HCT116 (cell line): ENCODE measurements at places on chromosomes 5 and 9.

- no peak for DNase-seq
Measured at GRCh38 chr5:146533882-146534281, 17.9 kb upstream of the GPR151 start.

- DNase-seq, result no peak
Measured at GRCh38 chr5:136028782-136029742, at the start of gene TGFBI. Gene TGFBI, plus strand, starts transcription at chr5:136028988. Its CDS starts 68 bp downstream, at chr5:136029056.

DNA sequence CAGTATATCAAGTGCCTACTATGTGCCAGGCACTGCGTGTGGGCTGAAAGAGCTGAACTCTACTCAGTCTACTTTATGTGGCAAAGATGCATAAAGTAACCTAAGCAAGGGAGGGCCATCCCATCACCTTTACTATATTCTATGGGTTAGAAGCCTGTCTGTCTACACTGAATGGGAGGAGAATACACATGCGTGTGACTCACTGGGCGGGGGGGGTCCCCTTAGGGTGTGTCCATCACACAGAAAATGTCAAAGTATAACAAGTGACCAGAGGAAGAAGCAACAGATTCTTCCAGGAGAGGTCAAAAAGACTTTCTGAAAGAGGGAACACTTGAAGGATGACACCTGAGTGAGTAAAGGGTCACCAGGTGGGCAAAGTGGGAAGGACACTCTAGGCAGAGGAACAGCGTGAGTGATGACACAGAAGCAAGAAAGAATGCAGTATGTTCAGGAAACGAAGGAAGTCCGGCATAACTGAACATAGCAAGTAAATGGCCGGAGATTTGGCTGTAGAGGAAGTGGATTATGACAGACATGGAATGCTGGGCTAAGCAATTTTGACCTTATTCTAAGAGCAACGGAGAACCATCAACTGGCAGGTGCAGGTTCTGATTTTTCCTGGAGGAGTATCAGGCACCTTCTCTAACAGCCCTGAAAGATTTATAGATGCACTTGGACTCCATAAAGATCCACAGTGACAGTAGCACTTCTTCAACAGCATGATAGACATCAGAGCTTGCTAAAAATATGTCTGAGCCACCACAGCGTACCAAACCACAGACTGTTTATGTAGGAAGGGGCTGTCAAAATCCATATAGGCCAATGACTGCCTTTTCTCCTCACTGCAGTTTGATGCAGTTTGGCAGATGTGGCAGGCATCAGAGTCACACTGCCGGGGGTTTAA lies 8.0 kb upstream of the WHRN start:
- no peak for DNase-seq

GRCh38 chr5:151151263-151151660 lies 6.3 kb downstream of the ANXA6 start:
- DNase-seq, result no peak

- DNase-seq, result no peak
Measured at GRCh38 chr9:126682113-126682810, 68.5 kb downstream of the LMX1B start.

- no peak for DNase-seq
Measured at GRCh38 chr5:173881811-173882575, 6.2 kb upstream of the CPEB4 start.

DNA sequence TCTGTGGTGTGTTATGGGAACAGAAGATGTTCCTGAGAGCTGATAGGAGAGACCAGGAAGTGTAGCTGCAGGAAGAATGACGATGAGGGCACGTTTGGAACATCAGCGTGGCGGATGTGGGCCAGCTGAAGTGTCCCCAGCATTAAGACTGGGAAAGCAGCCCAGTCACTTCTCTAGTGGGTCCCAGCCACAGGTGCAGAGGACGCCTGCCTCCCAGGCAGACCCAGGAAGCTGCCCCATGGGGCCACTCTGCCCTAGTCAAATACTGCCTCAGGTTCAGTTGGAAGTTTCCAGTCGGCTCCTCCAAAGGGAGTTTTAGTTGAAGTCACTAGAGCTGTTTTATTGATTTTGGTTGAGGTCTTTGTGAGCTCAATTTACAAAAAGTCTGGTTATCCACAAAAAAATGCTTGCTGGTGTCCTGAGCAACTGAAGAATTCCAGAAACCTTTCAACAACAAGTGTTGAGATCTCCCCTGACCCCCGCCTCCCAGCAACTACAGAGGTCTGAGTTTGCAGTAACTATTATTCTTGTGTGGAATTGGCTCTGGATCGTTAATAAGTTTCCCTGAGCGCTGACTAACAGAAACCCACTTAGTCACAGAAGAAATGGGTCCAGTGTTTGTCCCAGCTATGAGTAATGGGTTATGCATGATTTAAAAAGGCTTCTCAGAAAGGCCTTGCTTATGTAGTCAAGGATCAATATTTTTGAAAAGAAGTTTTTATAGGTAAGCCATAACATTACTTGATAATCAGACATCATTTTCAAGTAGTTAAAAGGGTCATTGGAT lies 294.1 kb downstream of the FANCC start:
- peak; percentile 78 for DNase-seq

GRCh38 chr9:71582347-71582746 lies 186.0 kb downstream of the CEMIP2 start:
- DNase-seq, result no peak

DNA sequence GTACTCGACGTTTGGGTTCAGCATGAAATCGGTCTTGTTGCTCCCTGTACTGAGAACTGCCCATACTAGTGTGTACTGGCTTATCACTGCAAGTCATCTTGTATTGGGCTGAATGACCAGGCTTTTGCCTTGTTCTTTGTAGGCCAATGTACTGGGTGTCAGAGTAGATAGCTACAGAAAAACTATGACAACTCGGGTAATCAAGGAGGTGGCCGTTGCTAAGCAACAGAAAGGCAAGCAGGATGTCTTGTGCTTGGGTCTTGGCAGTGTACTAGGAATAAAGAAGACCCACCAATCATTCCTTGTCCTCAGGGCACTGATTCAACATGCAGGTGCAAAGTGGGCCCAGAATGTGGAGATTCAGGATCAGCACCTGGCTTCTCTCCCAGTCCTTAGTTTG lies 11.9 kb upstream of the SHISAL2B start:
- no peak for DNase-seq

- DNase-seq, result no peak
Measured at GRCh38 chr9:99852617-99853016, 30.9 kb downstream of the NR4A3 start.

DNA sequence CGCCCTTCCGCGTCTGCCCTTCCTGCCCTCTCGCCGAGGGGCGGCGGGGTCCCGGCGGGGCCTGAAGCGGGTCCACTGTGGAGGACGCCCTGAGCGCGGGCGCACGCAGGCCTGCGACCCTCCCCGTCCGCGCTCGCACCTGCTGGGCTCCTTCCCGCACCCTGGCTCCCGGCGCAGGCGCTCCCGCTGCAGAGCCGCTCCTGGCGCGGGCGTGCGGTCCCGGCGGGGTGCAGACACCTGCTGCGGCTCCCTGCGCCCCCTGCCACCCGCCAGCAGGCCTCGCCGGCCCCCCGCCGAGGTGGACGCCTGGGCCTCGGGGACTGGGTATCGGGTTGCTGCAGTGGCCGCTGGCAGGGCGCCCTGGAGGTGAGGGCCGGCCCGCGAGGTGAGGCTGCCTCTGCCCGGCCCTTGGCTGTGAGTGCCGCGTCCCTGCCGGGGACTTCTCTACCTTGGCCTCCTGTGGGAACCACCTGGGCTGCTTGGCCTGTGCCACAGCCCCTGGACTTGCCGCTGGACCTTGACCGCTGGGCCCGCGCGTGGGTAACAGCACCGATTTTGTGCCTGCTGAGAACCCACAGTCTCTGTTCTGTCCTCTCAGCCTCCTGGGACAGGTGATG lies 627 bp downstream of the ARRDC1 start:
- DNase-seq, result no peak

- no peak for DNase-seq
Measured at GRCh38 chr5:52360985-52361384, 426.7 kb upstream of the ITGA1 start.

- no peak for DNase-seq
Measured at GRCh38 chr9:110440172-110440571, 102.5 kb upstream of the TXNDC8 start.

GRCh38 chr9:137435381-137435891 lies 5.7 kb downstream of the ENTPD8 start:
- no peak for DNase-seq

- no peak for DNase-seq
Measured at GRCh38 chr5:88786789-88787188, 96.2 kb downstream of the MEF2C start.
